Liver (tissue), 10 donors: ENCODE measurements at places on chromosomes 6 and 20. TPM values are rescaled to one million over a fixed set of nuclear protein-coding genes. Genes with fewer than 3 reads are reported as not detected.

TBX18 gene
- 0.10 TPM for polyA plus RNA-seq

CDS2 gene
- polyA plus RNA-seq: 9.6 TPM

GRCh38 chr6:167831281-167831828 is 4.6 kb downstream of the AFDN start:
- no peak for DNase-seq

HTR1B gene
- polyA plus RNA-seq: not detected

- DNase-seq: no peak
Observed at GRCh38 chr20:49999329-49999728, 16.5 kb downstream of the SNAI1 start.

SGK2 gene
- 22.9 TPM for polyA plus RNA-seq
